Activated CD4-positive, alpha-beta T cell treated with anti-CD3 and anti-CD28 coated beads, Interleukin-2, amount 50 U/mL, for 16 hours (primary cell): ENCODE measurements at places on chromosomes 6 and 20.

GRCh38 chr6:24699521-24700359 is 19.2 kb downstream of the C6orf62 start:
- DNase-seq, result peak; percentile 21

DNA sequence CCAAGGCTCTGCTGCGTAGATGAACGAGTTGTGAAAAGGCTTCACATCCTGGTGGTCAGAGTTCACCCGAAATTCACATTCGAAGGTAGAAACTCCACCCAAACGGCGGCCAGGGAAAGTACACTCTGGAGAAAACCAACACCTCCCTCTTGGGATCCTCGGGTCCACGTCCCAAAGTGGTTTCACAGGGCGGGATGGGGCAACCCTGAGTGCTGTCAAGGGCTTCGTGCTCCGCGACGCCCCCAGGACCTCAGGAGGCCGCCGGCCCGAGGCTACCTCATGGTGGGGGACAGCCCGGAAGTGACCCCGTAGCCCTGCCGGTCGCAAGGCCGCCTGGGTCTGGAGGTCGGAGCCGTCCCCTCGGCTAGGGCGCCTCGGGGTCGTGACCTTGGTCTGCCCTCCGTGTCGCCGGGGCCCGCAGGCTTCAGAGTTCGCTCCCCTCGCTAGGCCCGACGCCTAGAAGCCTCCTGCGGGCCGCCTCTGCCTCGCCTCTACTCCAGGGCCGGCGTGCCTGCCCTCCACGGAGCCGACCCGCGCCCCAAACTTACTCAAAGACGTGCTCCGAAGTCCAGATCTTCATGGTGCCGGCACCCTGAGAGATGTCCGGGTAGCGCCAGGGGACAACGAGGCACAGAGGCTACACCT is at the start of gene PRELID3B:
Gene PRELID3B, minus strand, starts transcription at position 636 of the 645 bp plus-strand sequence. Its CDS starts 56 bp downstream, at position 580.
- no peak for DNase-seq

- no peak for DNase-seq
Observed at GRCh38 chr20:6588296-6588695, 179.2 kb upstream of the BMP2 start.

- DNase-seq, result no peak
Observed at GRCh38 chr6:56767892-56768531, 125.3 kb upstream of the DST start.

DNA sequence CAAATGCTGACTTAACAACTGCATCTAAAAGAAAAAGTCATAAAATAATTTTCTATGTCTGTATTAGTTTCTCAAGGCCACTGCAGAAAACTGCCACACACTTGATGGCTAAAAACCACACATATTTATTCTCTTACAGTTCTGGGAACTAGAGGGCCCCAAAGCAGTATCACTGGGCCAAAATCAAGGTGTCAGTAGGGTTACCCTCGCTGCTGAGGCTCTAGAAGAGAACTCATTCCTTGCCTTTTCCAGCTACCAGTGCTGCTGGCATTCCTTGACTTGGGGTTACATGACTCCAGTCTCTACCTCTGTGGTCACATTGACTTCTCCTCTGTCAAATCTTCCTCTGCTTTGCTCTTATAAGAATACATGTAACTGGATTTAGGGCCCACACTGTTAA is 124.6 kb upstream of the THEMIS start:
- DNase-seq, result no peak

GRCh38 chr6:155270561-155271091 is 6.8 kb downstream of the CLDN20 start:
- no peak for DNase-seq

- DNase-seq, result peak; percentile 65
Observed at GRCh38 chr6:15305496-15305895, 59.6 kb downstream of the JARID2 start.

DNA sequence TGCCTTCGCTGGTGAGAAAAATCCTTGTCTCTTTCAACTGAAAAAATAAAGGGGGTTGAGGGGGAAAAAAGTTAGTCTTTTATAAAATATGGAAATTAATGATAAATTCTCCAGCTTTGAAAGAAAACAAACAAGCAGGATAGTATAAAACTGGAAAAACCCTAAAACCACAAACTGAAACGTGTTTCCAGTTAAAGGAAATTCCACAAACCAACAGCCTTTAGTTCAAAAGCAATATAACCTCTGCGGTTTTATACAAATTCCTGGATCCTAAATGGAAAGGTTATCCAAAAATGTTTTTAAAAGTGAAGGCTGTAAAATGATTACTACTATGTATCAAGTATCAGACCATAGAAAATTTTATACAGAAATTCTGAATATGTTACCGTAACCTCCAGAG is 55.6 kb downstream of the BMP5 start:
- no peak for DNase-seq

- no peak for DNase-seq
Observed at GRCh38 chr6:116127771-116128493, 2.0 kb upstream of the COL10A1 start.

DNA sequence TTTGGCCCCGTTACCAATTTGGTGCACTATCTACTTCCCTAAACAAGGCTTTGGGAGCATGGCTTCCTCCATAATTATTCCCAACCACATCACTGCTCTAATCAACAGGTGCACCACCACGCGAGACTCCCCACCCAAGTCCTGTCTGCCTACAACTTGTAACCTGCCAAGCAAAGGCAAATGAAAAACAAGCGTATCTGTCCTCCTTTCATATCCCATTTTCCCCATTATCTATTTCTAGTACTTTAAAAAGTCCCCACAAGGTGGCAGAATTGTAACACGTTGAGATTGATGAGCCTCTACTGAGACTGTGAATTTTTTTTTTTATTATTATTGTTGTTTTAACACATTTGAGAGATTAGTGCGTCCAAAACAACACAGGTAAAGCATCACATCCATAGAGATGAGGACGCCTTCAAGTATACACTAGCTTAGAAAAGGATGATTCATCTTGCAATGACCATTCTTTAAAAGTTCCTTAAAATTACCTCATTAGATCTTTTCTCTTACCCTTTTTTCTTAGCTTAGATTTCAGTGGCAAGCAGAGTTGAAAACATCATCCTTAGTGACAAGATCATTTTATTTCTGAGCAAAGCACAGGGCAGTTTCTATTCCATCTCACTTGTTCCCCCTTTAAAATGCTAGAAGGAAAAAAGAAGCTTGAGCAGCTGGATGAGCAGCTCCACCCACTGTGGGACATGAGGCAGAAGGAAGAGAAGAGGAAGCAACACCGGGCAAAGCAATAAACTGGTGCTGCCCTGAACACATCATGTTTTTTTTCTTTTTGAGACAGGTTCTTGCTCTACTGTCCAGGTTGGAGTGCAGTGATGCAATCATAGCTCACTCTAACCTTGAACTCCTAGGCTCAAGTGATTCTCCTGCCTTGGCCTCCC is 210.8 kb downstream of the ARHGAP18 start:
- peak; percentile 70 for DNase-seq

GRCh38 chr6:8535519-8535918 is 100.2 kb upstream of the SLC35B3 start:
- no peak for DNase-seq

- DNase-seq, result no peak
Observed at GRCh38 chr20:63036291-63036690, 29.5 kb upstream of the BHLHE23 start.

- DNase-seq, result no peak
Observed at GRCh38 chr6:19860235-19860877, 23.2 kb downstream of the ID4 start.

GRCh38 chr20:61804752-61805295 is 260.9 kb downstream of the TAF4 start:
- no peak for DNase-seq

GRCh38 chr6:104601721-104602120 is 258.0 kb downstream of the HACE1 start:
- no peak for DNase-seq

DNA sequence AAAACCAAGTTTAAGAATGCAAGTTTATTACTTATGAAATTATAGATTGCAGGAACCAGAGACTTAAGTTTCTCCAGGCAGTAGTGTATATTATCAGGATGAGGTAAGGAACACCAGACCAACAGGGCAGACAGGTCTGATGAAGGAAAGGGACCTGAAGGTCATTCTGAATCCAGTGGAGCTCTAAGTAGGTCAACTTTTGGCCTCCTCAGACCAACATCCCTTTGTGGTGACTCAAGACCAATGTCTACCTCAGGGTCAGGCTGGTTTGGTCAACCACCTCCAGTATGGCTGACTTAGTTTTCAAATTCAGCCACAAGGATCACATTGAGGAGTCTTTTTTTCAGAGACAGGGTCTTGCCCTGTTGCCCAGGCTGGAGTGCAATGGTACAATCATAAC is 38.7 kb upstream of the TFAP2A start:
- DNase-seq, result no peak

- DNase-seq, result no peak
Observed at GRCh38 chr6:10559522-10560152, 38.5 kb downstream of the GCNT2 start.

GRCh38 chr6:114315831-114316595 is 26.8 kb downstream of the HS3ST5 start:
- DNase-seq, result no peak

GRCh38 chr6:128648022-128648598 is 127.7 kb upstream of the PTPRK start:
- no peak for DNase-seq

GRCh38 chr20:54535033-54535432 is 59.6 kb downstream of the DOK5 start:
- no peak for DNase-seq

DNA sequence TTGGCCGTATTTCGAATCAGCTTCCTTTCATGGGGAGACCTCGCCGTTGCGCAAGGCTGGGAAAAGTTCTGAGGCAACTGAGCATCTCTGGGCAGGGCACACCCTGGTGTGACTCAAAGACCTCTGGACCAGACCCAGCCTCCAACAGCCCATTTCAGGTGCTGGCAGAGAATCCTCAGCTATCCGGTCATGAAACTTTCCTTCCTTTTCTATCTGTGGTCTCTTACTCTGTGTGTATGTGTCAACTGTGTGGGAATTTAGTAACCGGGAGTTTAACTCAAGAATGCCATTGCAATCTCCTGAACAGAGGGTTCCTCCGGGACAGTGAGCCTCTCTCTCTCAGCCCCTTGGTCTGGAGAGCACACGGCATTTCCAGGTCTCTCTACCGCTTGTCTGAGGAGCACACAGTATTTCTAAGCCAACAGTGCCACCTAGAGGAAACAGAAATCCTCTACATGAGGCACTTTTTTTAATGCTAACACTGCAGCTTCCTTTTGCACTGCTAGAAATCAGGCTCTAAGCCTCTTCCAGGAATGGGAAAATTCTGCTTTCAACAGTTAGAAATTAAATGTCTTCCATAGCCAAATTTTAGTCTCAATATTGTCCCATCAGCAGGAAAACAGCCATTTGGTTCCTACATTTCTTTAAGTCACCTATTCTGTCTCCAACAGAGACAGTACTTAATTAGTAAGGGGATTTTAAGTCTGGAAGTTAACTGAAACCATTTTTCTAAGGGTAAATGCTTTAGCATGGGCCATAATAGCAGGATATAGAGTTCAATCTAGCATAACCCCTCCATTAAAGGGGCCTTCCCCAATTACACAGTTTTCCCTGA is 32.7 kb downstream of the PLN start:
- peak; percentile 40 for DNase-seq

DNA sequence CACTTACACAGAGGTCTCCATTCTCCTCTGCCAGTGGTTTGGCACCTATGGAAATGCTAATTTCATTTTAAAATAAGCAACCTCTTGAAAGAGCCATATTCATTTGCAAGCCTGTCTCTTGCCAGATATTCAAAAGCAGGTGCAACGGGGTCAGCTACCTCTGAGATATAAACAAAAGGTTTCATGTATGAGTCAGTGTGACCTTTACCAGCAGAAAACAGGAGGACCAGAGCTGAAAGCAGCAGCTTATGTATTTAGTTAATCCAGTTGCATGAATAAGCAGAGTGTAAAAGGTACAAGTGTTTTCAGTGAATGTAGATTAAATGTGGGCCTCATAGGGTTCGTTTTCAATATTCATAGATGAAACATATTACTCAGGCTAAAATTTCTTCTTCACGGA is 56.0 kb downstream of the TENT5A start:
- DNase-seq, result no peak

GRCh38 chr6:135440087-135440792 is 57.3 kb downstream of the AHI1 start:
- DNase-seq, result no peak

- DNase-seq, result peak; percentile 60
Observed at GRCh38 chr6:166313255-166314070, 5.3 kb upstream of the PRR18 start.

GRCh38 chr20:63698739-63699465 is 2.5 kb downstream of the TNFRSF6B start:
- peak; percentile 58 for DNase-seq

GRCh38 chr20:64156886-64157875 is 7.1 kb upstream of the MYT1 start:
- DNase-seq, result no peak

DNA sequence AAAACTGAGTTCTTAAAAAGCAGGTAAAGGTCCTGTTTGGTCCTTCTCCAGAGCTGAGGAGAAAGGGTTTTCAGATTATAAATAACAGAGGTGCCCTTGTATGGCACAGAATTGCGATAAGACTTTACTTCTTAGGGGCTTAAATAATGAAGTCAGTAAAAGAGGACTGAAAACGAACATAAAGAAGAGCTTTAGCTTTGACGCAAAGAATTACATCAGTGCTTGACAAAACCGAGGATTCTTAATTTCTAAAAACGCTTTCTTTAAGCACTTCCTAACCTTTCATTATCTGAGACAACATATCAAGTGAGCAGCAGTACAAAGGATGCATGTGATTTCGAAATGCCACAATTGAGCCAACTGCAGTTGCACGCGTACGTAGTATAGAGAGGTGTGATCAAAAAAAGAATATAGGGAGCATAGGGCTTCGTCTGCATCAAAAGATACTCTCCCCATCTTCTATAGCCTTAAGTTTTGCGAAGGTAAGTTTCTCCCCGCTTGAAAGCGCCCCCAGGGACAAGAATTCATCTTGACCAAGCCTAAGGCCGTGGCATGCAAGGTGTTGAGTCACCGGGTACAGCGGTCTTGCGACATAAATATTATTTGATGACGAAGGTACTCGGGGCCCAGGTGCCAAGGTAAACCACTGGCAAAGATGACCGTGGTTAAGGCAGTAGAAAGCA is 778 bp upstream of the LOC128125822 start:
- DNase-seq, result peak; percentile 40

DNA sequence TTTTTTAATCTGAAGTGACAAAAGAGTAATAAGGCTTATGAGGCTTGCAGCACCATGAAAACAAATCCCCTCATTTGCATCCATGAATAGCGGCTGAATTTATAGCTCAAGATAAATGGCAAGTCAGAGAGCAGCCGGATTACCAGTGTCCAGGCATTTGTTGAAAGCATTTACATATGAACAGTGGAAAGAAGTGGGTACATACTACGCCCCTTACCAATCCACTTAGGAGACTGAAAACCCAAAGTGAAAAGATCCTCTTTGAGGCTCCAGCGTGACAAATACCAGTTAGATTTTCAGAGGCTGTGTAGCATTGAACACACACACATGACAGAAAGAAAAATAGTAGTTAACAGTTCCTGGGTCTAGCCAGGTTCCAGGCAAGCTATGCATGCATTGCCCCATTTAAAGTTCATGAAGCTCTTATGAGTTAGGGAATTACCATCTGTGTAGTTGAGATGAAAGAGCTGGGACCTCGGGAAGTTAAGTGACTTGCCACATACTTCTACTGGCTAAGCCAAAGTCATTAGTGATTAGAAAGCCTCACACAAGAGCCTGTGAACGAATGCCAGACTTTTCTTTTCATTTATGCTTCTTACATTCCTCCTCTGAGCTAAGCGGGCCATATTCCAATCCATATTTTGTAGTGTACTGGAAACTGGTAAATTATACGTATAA is 28.3 kb upstream of the NHSL1 start:
- no peak for DNase-seq
